ENCODE measurements at places on chromosomes 11 and 22.
A peak's percentile ranks its signal among the peaks of the same experiment; 100 is the strongest.

DNA sequence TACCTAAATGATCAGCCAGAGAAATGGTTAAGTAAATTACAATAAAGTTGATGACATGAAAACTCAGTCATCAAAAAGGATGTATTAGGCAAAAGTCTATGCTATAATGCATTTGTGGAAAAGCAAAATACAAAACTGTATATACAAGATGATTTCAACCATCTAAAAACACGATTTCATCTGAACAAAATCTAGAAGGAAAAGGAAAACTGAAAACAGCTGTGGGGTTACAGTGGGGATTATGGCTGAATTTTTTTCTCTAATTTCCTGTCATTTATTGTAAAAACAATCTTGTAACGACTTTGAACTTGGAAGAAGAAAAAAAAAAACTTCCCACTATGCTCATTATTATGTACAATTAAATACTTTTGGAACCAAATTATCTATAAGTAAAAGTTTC lies 30.3 kb downstream of the CHEK2 start:
- DNase-seq = no peak

- no peak for DNase-seq
These were observed 105.2 kb downstream of the PDHX start for GRCh38 chr11:35021589-35021988.

DNA sequence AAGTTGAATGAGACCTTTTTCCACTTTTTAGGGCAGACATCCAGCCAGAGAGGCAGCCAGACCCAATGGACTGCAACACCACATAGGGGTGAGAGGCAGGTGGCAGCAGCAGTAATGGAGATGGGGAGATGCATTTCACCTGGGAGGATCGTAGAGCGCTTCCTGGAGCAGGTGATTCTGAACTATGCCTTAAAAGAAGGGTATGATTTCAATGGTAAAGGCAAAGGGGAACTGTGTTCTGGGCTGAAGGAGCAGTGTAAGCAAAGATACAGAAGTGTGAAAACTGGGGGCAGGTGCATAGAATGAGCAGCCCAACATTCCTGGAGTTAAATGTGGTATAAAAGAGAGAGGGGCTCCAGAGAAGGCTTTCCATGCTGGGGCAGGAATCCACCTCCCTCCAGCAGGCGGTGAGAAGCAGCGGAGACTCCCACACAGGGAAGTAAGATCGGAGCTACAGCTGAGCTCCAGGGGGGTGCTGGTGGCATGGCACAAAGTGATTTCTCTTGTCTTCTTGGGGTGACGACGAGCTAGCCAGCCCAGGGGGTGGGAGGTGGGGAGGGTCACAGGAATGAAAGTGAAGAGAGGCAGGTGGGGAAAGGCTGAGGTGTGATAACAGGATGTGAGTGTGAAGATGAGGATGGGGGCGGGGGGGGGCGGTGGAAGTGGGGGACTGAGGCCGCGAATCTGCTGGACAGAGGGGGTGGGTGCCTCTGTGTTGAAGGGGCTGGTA lies 4.3 kb upstream of the SERHL2 start:
- no peak for DNase-seq

GRCh38 chr11:24375931-24376330 lies 120.9 kb upstream of the LUZP2 start:
- no peak for DNase-seq

DNA sequence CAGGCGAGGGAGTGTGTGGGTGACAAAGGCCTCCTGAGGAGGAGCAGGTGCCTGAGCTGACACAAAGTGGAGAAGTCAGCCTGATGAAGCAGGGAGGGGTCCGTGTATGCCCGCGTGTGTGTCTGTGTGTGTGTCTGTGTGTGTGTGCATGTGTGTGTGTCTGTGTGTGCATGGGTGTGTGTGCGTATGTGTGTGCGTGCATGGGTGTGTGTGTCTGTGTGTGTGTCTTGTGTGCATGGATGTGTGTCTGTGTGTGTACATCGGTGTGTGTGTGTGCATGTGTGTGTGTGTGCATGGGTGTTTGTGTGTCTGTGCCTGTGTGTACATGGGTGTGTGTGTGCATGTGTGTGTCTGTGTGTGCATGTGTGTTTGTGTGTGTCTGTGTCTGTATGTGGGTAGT lies 65.6 kb upstream of the EIF3D start:
- no peak for DNase-seq

DNA sequence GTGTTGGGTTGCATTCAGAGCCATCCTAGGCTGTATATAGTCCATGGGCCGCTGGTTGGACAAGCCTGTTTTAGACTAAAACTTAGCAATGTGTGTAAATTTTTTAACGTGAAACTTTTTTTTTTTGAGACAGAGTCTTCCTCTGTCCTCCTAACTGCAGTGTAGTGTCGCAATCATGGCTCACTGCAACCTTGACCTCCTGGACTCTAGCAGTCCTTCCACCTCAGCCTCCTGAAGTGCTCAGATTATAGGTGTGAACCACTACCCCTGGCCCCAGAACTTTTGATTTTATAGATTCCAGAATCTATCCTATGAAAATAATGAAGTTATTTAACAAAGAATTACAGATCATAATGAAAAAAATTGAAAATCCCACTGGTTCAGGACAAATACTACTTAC lies 29.9 kb upstream of the PANX2 start:
- DNase-seq = no peak

DNA sequence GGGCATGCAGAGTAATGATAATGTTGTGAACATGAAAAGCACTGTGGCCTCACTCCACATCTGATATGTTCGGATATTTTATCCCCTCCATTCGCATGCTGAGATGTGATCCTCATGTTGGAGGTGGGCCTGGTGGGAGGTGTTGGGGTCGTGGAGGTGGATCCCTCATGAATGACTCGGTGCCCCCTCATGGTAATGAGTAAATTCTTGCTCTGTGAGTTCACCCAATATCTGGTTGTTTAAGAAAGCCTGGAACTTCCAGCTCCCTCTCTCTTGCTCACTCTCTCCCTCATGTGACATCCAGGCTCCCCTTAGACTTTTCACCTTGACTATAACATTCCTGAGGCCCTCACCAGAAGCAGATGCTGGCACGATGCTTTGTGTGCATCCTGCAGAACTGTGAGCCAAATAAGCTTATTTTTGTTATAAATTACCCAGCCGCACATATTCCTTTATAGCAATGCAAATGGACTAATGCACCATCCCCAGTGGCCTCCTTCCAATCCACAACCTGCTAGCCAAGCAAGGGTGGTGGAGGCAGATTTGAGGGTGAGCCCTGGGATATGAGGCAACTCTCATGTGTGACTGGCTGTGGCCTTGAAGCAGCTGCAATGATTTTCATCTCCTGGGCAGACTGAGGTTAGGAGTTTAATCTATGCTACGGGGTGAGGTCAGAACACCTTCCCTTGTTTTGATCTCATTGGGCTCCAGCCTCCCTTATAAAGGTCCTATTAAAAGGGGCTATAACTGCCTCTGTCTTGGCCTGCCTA lies 276.5 kb downstream of the ETS1 start:
- DNase-seq = no peak

GRCh38 chr11:73157101-73158010 lies 15.2 kb upstream of the FCHSD2 start:
- peak; percentile 81 for DNase-seq

- no peak for DNase-seq
These were observed 132.3 kb downstream of the TRIM44 start for GRCh38 chr11:35794850-35795249.

DNA sequence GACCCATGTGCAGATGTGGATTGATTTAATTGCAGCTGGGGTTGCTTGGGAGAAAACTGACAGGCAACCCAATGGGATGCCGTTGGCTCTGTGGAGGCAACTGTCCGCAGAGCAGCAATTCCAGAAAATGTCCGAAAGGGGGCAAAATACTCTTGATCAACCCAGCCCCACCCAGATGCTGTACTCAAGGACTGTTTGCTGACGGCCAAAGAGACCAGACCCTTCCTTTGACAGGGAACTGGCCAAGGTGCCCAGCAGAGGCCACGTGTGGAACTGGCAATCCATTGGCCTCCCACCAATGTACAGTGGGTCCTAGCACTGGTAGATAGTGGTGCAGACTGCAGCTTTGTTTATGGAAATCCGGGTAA lies 29.7 kb upstream of the KCNA4 start:
- DNase-seq = peak; percentile 21

DNA sequence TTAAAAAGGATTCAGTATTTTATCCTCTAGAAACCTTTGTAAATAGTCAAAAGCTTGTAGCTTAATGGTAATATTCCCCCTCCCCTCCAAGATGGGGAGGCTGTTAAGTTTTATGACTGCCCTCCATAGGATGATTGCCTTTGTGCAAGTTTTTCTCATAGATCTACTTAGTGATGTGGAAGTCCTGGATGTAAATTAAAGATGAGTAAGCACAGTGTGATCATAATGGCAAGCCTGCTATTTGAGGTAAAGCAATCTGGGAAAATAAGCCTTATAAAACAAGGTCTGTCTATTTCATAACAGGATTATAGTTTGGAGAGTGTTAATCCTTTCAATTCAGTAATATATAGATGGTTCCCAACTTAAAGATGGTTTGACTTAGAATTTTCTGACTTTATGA lies 216.3 kb downstream of the DDX10 start:
- DNase-seq = no peak

DNA sequence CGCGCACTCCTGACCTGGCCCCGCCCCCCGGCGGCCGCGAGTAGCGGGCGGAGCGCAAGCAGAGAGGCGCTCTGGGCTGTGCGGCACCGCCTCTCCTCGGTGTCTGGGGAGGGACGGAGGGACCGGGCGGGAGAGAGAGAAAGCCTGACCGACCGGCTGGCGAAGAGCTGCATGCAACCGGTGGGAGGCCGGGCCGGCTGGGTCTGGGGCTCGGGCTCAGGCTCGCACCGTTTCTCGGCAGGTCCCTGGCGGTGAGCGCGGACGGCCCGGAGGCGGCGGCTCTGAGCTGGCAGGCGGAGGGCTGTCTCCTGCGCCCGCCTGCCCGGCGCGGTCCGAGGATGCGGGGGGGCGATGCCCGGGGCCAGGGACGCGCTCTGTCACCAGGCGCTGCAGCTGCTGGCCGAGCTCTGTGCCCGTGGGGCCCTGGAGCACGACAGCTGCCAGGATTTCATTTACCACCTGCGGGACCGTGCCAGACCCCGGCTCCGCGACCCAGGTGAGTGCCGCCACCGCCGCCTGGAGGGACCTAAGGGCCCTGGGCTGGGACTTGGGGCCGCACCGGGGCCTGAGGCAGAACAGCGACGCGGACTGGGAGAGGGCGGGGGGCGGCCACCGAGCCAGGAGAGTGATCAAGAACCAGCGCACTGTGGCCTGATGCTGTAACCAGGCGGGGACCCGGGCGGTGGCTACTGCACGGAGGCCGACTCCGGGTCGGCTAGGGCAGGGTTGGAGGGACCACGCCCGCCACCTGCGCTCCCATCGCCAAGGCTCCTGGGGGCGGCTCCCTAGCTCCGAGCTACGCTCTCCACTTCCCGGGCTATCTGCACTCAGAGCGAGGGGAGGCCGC lies at the start of gene SYT9:
Gene SYT9 (plus strand): TSS at position 69 of the 847 bp plus-strand sequence. CDS start 283 bp downstream, at position 352.
- peak; percentile 29 for DNase-seq

DNA sequence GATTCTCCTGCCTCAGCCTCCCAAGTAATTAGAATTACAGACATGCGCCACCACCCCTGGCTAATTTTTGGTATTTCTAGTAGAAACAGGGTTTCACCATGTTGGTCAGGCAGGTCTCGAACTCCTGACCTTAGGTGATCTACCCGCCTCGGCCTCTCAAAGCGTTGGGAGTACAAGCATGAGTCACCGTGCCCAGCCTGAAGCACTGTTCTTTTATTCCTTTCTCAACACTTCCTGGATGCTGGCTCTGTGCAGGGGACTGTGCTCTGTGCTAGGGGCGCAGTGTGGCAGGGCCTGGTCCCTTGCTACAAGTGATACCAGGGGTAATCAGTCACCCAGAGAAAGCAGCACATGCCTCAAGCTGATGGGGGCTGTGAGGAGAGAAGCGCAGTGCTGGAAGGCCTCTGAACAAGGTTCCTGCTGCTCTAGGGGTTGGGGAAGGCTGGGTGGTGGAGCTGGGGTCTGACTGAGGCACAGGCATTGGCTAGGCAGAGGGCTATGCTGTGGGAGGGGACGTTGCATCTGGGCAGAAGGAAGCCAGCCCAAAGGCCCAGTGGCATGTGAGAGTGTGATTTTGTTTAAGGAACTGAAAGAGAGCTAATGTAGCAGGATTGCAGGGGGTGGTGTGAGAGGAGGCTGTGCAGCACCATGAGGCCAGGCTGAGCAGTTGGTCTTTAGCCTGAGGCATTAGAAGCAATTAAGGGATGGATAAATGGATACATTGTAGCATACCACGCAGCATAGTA lies 42.5 kb downstream of the CABIN1 start:
- DNase-seq = peak; percentile 54
